ENCODE measurements at places on chromosomes 4 and X.

GRCh38 chr4:62070291-62070852 lies 870.2 kb downstream of the ADGRL3 start:
- no peak for DNase-seq

- no peak for DNase-seq
Measured at GRCh38 chr4:184664445-184665210, 15.1 kb downstream of the PRIMPOL start.

- DNase-seq: no peak
Measured at GRCh38 chr4:128917781-128918180, 108.3 kb downstream of the JADE1 start.

DNA sequence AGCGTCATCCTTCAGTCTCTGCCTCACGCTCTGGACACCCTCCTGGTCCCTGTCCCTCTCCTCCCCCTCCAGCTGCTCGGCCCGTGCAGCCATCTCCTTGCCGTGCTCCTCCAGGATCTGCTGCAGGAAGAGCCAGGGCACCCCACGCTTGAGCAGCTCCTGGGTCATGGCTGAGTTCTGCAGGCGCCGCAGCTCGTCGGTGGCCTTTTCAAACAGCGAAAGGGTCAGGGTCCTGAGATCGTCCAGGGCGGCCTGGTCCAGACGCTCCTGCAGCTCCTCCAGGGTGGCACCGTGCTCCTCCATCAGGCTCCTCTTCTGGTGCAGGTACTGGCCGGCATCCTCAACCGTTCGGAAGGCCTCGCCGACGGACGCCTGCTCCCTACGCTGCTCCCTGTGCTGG lies 85.8 kb downstream of the EVC2 start:
- DNase-seq: no peak

- DNase-seq: no peak
Measured at GRCh38 chrX:3425031-3425430, 78.6 kb upstream of the MXRA5 start.

All from colonic mucosa (tissue), 4 donors.